ENCODE measurements at places on chromosomes 16 and 17.
A peak's percentile ranks its signal among the peaks of the same experiment; 100 is the strongest.

GRCh38 chr16:12434567-12434966 is 369.1 kb downstream of the CPPED1 start:
- no peak for DNase-seq

GRCh38 chr17:2212400-2212981 is 91.1 kb downstream of the SMG6 start:
- DNase-seq = no peak

DNA sequence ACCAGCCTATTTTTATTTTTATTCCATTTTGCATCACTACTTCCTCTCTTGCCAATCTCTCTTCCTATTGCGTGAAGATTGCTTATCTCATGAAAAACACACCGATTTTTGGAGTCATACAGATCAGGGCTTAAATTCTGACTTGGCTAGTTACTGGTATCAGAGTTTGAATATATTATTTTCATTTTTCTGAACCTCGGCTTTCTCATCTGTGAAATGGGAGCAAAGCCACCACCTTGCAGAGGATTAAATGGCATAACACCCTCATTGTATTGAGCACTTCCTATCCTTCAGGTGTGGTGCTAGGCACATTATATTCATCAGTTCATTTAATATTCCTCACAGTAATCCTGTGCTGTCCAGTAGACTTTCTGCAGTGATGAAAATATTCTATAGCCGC is 208.8 kb downstream of the HAPSTR1 start:
- no peak for DNase-seq

GRCh38 chr17:1920948-1921351 is 91.1 kb downstream of the RPA1 start:
- DNase-seq = no peak

DNA sequence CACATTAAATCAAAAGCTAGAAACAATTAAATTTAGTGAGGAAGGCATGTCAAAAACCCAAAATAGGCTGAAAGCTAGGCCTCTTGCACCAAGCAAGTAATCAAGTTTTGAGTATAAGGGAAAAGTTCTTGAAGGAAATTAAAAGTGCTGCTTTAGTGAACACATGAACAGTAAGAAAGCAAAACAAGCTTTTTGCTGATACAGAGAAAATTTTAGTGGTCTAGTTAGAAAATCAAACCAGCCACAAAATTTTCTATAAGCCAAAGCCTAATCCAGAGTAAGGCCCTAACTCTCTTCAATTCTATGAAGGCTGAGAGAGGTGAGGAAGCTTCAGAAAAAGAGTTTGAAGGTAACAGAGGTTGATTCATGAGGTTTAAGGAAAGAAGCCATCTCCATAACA is 116.2 kb downstream of the CYB561 start:
- no peak for DNase-seq

DNA sequence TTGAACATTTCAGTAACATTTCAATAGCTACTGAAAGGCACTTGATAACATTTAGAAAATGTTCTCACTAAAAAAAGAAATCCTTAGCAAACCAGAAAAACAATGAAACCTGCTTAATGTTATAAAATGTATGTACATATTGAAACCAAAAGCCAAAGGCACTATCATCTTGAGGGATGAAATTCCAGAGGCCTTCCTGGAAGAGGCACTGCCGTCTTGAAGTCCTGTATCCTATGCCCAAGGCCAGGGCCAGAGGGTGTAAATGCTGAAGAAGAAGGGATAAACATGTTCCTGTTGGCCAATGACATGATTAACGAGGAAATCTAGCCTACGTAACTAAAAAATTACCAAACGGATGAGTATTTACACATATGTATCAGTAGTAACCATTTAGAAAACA is 57.0 kb upstream of the DNAH17 start:
- no peak for DNase-seq

- no peak for DNase-seq
Observed at GRCh38 chr17:63621229-63621683, 961 bp upstream of the MAP3K3 start.

DNA sequence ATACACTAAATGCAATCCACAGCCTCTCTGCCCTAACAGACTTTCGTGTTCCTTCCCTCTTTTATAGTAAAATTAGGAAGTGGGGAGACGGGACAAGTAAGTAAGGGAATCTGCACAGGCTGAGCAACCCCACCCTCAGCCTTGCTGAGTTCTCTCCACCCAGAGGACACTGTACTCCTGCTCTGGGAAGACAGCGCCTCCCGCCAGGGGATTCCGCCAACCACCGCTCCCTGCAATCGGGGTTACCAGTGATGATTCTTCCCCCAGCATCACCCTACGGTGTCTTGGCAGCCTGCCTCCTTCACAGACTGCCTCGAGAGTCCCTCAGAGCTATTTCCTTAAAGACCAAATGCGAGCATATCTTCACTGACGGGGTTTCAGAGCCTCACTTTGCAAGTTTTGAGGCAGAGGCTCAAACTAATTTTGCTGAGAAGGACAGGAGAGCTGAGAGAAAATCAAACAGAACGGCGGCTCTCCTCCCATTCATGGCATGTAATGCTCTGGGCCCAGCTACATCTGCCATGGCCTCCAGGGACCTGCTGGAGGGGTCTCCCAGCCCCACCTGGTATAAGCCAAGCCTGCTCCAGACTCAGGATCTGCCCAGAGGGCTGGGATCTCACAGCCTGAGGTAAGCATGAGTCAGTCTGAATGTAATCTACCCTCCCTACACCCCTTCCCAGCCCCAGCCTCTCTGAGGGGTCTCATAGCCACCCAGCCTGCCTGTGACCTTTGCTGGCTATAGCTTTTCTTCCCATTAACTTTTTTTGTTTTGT is 22.7 kb upstream of the ASGR2 start:
- no peak for DNase-seq

- no peak for DNase-seq
Observed at GRCh38 chr17:8318010-8318935, 8.2 kb downstream of the ARHGEF15 start.

GRCh38 chr16:56864960-56865359 is at the start of gene SLC12A3:
TSS of gene SLC12A3 (plus strand) at chr16:56865207. CDS start at chr16:56865236, 29 bp downstream.
- no peak for DNase-seq

DNA sequence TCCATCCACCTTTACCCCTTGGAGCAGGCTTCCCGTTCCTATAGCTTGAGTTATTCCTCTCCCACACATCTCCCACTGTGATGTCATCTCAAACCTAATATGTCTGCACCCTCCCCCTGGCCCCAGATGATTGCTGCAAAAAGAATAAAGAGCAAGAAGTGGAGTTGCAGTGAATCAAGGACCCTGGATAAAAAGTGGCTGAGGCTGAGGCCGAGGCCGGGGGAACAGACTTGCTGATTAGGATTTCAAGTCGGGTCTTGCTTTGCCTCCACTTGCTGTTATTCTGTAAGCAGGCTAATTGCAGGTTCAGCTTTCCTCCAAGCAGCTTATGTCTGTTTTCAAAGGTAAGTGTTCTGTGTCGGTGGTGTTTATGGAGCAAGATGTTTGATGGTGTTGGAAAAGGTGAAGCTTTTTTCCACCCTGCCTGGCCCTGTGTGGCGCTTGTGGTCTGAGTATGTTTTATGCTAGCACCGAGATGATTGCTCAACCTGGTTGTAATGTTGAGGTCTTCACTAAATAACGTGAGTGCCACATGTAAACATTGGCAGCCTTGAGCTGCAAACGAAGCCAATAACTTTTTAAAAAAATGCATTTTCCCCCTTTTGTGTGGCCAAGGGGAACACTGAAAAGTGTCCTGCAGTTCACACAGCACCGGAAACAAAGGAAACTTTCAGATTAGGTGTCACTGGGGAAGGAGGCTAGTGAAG is 15.4 kb downstream of the HS3ST3B1 start:
- peak; percentile 20 for DNase-seq

Data from GF-D8 (cell line).